ENCODE measurements at places on chromosomes 1 and 21.

- no peak for DNase-seq
These were observed 33.1 kb downstream of the PTPRU start for GRCh38 chr1:29269382-29269781.

DNA sequence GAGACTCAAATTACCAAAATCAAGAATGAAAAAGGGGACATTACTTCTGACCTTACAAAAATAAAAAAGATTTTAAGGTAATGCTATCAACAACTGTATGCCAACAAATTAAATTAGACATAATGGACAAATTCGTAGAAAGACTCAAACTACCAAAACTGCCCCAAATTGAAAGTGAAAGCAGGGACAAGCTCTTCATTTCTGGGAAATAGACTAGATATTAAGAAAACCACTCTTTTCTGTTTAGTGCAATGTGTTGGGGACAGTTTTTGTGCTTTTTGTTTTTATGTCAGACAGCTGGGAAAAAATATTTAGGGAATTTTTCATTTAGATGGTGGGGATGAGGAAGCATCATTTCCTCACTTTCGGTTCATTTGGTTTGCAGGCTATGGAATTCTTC is 4.9 kb upstream of the GBP1 start:
- DNase-seq, result no peak

DNA sequence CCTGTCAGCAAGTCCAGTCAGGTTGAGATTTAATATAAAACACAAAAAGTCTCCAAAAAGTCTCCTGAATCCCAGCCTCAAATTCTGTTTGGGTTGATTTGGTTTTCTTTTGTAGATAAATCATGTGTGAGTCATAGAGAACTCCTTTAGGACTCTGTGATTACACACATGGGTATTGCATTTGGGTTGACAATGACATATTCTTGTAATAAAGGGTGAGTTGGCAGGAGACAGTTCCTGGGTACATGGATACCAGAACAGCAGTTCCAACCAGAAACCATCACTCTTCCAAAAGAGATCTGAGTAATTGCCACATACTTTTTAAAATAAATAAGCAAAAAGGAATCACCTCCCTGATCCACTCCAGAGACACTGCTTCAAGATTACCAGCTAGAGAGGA is 8.9 kb downstream of the CR2 start:
- DNase-seq, result no peak

- no peak for DNase-seq
These were observed 58.9 kb downstream of the ERG start for GRCh38 chr21:38439426-38439825.

- no peak for DNase-seq
These were observed 113.3 kb downstream of the TNR start for GRCh38 chr1:175630076-175630475.

- no peak for DNase-seq
These were observed 51.0 kb downstream of the ZBTB18 start for GRCh38 chr1:244102046-244102445.

- no peak for DNase-seq
These were observed 733.3 kb downstream of the PTPRU start for GRCh38 chr1:29969576-29969975.

DNA sequence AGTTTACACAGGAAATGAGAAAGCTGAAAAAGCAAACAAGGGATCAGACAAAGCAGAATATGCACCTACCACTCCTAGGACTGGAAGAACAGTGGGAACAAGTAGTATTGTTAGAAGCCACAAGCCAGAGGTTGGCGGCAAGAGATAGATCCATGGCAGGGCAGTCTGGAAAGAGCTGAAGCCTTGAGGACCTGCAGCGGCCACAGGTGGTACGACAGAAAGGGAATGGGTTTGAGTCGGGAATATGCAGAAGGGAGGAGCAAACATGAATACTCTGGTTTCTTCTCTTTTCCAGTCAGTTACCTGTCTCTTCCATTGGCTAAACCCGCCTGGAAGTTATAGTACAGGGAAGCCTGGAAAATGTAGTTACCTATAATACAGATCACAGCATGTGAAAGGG is 3.9 kb upstream of the PCNX2 start:
- no peak for DNase-seq

DNA sequence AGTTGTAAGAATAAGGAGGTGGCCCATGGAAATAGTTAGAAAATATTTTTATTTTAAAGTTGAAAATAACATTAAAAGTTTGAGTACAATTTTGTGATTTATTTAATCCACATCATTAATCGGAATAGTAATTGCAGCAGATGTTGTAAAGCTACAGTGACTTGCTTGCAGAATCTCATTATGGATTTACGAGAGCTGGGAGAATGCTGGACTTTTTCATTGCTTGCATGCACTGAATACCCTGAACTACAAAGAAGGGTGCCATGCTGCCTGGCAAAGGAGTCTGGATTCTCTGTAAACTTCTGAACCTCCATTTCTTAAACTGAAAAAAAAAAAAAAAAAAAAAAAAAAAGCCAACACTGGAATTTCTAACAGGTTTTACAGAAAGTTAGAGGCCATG is 26.5 kb downstream of the WDR64 start:
- DNase-seq, result no peak

GRCh38 chr1:64744492-64745180 is at the start of gene RAVER2:
TSS of gene RAVER2 (plus strand) at chr1:64745075. CDS start at chr1:64745173, 98 bp downstream.
- DNase-seq, result peak; percentile 56

- peak; percentile 12 for DNase-seq
These were observed 25.9 kb downstream of the TSPAN2 start for GRCh38 chr1:115063228-115063901.

GRCh38 chr21:41680444-41681347 is 86.2 kb downstream of the RIPK4 start:
- no peak for DNase-seq

DNA sequence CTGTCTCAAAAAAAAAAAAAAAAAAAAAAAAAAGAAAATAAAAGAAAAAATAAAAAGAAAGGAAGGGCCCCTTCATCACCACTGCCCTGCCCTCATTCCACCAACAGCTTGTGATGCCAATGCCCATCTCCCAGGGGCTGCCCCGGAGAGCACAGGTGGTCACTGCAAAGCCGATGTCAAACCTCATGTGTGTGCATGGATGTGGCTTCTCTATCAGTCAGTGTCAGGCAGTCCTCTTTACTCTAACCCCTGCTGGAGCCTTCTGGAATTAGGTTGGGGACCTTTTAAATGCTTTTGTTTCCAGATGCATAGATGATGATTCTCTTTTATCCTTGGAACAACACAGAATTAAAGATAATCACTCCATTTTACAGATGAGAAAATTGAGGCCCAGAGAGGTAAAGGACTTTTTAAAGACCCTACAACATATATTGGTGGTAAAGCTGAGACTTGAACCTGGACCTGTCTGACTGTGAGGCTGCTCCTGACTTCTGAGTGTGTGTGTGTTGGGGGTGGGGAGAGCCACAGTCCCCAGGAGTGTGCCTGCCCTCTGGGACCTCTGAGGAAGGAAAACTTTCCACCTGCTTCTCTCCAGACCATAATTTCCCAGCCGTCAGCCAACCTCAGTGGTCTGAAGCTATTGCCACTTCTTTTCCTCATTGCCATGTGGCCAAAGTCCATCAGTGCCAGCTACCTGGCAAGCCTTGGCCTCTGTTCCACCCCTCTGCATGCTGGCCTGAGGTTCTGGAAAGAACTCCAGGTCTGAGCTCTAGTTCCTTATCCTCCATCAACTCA is 3.0 kb upstream of the TMEM54 start:
- no peak for DNase-seq

GRCh38 chr1:8517661-8518489 is 200.0 kb downstream of the SLC45A1 start:
- no peak for DNase-seq

DNA sequence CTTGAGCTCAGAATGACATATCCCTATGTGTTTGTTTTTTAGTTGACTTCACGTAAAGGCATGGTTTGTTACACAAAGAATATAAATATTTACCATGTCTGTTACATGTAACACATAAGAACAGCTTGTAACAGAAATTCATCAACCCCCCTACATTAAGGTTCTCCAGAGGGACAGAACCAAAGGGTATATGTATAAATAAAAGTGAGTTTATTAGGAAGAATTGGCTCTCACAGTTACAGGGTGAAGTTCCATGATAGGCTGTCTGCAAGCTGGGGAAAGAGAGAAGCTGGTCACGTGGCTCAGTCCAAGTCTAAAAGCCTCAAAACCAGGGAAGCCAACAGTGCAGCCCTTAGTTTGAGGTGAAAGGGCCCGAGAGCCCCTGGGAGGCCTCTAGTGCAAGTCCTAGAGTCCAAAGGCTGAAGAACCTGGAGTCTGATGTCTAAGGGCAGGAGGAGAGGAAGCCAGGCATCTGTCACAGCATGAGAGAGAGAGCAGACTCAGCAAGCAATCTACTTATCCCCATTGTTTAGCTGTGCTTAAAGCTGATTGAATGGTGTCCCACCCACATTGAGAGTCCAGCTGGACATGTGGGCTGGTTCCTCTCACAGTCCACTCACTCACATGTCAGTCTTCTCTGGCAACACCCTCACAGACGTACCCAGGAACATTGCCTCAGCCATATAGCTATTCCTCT is 15.8 kb downstream of the THRAP3 start:
- no peak for DNase-seq
